ENCODE measurements at places on chromosomes 1 and 21.

- no peak for DNase-seq
These were observed 802.8 kb upstream of the CXADR start for GRCh38 chr21:16709866-16710550.

DNA sequence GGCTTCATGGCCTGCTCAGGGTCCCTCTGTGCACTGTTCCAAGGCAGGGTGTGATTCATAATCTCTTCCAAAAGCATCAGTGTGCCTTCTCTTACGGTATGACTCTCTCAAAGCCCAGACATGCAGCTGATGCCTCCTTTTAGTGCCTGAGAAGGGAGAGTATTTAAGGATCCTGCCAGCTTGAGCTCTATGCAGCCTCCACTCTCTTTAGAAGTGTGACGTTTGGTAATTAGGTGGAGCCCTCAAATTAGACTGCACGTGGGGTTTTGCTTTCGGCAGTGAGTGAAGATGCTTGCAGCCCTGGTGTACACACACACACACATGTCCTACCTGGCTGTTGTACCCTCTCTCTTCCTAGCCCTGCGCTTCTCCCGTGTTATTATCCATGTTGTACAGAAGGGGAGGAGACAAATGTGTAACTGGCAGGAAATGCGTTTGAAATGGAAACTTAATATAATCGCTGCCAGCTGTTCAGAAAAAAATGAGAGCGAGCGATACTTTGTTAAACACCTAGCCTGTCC lies 2.6 kb upstream of the C1orf174 start:
- DNase-seq = no peak

GRCh38 chr1:86750530-86750929 lies 46.2 kb downstream of the SH3GLB1 start:
- no peak for DNase-seq

DNA sequence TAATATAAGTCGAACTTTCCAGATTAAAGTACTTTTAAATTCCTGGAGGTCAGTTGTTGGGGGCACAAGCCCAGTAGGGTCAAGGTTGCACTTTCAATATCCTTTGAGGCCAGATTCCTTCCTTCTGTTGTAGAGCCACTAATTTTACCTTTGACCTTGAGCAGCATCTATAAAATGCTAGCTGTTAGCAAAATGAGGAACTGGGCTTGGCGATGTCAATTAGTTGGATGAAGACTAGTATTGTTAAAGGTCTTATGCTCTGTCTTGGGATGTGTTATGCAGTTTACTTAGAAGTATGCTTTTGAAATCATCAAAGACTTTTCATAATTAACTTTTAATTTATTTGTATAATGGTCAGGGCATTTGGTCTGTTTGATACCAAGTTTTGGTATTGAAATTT lies 425.9 kb upstream of the PROX1 start:
- DNase-seq = no peak

DNA sequence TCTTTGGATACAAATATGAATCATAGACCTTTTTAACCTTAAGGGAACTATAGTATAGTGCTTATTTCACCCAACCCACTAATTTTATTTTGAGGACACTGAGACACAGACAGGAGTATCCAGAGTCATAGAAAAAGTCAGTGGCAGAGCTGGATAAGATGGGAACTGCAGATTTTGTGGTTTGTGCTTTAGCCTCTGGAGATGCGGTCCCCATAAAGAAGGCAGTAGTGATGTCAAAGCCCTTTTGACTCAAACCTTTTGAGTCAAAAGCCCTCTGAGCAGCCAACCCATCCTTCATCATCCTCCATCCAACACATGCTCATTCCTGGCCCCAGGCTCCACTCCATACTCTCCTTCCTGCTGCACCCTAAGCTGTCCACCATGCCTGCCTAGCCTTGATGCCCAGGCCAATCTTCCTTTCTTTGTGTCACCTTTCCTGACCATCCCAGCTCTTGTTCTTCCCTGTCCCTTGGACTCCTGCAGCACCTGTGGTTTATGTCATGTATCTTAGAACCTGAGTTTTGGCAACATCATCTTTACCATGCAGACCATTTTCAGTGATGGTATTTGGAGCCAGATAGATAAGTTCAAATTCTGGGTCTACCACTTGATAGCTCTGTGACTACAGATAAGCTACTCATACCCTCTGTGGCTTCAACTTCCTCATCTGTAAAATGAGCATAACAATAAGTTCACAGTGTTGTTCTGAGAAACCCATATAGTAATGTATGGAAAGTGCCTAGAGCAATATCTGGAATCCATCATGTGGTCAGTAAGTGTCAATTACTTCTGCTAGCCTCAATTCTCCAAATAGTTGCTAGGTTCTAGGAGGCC lies 20.1 kb downstream of the SLAMF1 start:
- DNase-seq = no peak

- no peak for DNase-seq
These were observed 575.1 kb upstream of the BEND5 start for GRCh38 chr1:49351768-49352167.

- DNase-seq = no peak
These were observed 99.7 kb downstream of the NFIA start for GRCh38 chr1:61182049-61182448.

DNA sequence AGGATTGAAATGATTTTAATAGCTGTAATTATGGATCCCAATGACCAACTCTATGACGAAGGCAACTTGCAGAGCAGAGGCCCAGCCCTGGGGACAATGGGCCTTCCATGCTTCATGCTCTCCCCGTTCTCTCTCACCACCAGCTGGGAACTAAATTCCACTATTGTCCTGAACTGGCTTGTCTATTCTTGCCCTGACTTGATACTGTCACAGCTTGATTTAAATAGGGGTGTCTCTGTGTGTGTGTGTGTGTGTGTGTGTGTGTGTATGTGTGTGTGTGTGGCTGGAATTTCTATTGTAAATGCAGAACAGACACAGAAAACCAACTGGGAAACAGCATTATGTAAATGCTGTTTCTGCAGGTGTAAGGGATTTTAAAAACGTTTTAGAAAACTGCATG lies 57.0 kb downstream of the SLC22A15 start:
- no peak for DNase-seq

DNA sequence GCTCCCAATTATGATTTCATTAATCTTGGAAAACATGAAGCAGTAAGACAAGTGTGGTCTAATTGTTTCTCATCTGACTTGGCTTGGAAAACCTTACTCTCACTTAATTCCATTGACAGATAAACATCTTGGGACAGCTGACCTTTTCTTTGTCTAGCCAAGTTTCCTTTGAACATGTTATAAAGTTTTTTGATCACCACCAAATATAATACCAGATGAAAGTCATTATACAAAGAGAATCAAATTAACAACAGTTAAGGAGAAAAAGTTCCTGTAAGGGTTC lies 50.2 kb downstream of the ALG14 start:
- no peak for DNase-seq

GRCh38 chr1:245235156-245235555 lies 80.4 kb downstream of the KIF26B start:
- no peak for DNase-seq

DNA sequence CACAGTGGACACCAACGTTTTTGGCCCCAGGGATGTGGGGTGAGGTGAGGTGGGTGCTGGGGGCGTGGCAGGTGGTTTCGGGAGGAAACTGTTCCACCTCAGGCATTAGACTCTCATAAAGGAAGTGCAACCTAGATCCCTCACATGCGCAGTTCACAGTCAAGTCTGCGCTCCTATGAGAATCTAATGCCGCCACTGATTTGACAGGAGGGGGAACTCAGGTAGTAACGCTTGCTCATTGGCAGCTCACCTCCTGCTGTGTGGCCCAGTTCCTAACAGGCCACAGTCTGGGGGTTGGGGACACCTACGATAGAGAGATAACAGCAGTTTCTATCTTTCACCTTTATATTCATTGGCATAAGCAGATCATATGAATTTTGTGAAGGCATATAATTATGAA lies 347.1 kb downstream of the VAV3 start:
- DNase-seq = no peak

DNA sequence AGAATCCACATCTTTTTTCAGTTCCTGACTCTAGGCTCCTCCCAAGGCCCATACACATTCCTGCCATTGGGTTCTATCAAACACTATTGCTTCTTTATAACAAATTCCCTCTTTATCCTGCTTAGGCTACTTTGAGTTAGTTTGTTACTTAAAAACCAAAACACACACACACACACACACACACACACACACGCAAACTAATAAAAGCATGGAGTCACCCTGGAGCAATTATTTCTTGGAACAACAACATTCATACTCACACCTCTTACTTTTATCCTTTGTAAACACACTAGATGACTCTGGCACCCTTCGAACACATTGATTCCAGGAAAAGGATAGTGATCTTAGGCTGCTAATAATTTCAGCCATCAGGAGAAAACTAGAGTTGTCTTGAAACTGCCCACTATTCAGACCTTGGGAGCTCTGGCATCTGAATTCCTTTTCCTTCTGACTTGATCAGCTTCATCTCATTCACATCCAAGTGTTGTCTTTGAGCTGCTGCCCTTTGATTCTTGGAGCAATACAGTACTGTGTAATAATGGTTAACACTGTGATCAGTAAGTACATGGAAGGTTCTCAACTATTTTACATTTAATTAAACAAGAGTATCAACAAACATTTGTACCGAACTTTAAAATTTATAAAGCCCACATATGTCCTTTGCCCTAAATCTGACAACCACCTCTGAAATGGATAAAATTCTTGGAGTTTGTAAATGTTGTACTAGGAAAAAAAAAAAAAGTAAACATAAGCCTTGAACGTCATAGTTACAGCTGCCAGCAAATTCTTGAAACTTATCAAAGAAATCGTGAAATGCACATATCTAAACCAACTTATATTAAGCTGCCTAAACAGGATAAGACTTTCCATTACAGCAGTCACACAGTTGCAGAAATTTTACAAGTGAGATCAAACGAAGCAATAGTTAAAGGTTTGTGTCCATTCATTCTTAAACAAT lies 2.8 kb upstream of the SEC22B start:
- DNase-seq = no peak

DNA sequence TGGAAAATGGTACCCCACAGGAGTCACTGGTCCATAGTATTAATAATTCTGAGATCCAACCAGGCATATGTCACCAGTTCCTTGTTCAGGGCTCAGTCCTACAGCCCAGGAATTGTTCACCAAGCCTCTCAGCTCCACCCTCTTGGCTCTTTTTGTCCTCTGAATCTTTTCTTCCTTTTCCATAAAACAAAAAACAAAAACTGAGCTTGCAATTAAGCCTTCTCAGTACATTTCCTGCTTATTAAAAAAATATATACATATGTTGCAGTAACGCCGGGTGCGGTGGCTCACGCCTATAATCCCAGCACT lies 23.4 kb upstream of the KIF1B start:
- DNase-seq = no peak

- no peak for DNase-seq
These were observed 129.9 kb downstream of the RERE start for GRCh38 chr1:8687538-8687937.
